OCI-LY7 (cell line): ENCODE measurements at places on chromosomes 4 and X. TPM values are rescaled to one million over a fixed set of nuclear protein-coding genes. Genes with fewer than 3 reads are reported as not detected.

DNA sequence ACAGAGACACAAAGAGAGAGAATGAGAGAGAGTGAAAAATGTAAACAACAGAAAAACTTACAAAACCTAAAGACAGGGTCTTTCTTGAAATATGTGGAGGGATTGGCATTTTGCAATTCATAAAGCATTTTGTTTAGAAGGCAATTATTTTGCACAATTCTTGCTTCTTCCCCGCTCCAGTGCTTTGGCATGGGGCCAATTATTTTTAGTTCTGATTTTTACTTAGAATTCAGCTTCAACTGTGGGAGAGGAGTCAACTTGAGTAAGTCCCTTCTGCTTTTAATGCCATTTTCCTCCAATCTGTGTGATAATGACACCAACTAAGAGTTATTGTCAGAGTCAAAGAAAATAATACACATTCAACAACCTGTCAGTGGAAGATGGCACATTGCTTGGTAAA lies 1051.9 kb downstream of the NLGN4X start:
- DNase-seq, result peak; percentile 21

DNA sequence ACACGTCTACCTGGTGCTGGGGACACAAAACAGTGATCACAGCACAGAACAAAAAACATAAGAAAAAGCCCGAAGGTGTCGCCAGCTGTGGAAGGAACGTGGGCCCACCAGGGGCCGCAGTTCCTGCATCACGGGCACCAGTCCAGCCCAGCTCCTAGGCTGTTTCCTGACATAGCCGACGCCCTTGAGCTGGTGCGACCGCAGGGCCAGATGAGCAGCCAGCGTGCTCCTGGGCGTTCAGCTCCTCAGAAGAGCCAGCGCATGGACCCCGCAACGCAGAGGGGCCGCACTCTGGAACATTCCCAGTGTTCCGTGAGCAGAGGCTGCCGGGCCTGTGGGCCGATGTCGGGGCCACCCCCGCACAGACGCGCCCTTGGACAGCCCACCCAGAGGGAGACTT lies 44.1 kb downstream of the GAK start:
- DNase-seq, result no peak

DNA sequence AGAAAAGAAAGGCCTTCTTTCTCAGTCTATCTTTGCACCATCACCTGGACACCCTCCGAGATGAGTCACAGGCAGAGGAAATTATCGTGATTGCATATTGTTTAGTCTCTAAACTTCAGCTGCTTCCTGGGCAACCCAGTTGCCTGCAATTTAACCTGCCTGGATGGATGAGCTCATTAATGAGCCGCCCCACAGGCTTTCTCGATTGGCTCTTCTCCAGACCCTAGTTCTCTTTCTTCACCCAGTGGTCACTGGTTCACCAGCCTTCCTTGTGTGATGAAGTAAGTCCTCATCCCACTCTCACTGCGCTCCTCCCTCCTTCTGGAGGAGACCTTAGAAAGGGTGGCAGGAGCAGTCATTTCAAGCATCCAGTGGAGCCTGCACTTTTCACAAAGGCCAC lies 94.4 kb downstream of the SOWAHB start:
- DNase-seq, result no peak

DNA sequence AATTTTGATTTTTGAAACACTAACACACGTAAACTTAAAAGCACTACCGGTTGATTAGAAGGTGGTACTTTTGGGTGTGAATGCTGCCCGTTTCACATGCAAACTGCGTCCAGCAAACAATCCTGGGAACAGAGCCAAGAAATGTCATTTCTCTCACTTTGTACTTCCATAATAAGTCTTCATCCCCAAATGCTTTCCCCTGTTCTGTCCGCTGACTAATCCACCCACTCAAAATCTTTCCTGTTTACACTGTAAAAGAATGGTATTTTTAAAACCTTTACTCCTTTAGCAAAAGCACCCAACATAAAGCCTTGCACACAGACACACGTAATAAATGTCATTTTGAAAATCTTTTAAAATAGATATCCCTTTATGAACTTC lies 39.1 kb upstream of the PDLIM5 start:
- no peak for DNase-seq

DNA sequence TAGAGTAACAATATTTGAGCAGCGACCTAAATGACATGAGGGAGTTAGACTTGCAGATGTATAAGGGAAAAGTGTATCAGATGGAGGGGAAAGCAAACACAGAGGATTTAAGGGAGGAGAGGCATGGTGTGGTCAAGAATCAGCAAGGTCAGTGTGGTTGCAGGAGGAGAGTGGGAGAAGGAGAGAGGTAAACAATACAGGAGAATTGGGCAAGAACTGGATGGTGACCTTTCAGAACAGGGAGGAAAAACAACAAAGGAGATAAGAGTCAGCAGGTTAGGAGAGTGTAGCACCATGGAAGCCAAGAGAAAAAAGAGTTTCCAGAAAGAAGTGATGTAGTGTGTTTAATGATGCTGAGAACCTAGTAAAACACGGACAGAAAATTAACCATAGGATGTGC lies 178.5 kb downstream of the PAPSS1 start:
- no peak for DNase-seq

UTP14A gene
- total RNA-seq, result 22.3 and 29.5 TPM in 2 replicates

CABS1 gene
- total RNA-seq, result not detected in 2 replicates

NCAPG gene
- total RNA-seq, result 89.8 and 95.4 TPM in 2 replicates

AKAP4 gene
- not detected in 2 replicates for total RNA-seq

LDOC1 gene
- total RNA-seq, result not detected in 2 replicates
